ENCODE measurements at places on chromosomes 5 and 9. TPM values are rescaled to one million over a fixed set of nuclear protein-coding genes. Genes with fewer than 3 reads are reported as not detected.

Gene ECM2
- total RNA-seq = 13.5 TPM

GRCh38 chr9:124306098-124306735 is 48.5 kb downstream of the NEK6 start:
- DNase-seq = no peak

DNA sequence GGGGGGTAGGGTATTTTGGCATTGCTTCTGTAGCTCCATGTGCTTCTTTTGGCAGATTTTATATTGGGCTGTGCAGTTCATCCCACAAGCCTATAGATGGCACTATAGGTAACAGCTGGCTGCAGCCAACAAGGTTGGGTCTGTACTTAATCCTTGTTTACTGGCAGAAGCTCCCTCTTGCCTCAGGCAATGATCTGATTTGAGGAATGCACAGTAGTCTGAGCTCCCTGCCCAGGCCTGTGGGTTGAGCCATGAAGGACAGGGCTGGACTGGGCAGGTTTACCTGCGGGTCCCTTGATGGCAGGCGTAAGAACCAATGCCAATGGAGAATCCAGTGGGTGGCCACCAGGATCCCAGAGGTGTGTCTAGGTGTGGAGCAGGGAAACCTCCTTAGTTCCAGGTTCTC is 11.7 kb upstream of the OR1J2 start:
- DNase-seq = peak; percentile 16

DNA sequence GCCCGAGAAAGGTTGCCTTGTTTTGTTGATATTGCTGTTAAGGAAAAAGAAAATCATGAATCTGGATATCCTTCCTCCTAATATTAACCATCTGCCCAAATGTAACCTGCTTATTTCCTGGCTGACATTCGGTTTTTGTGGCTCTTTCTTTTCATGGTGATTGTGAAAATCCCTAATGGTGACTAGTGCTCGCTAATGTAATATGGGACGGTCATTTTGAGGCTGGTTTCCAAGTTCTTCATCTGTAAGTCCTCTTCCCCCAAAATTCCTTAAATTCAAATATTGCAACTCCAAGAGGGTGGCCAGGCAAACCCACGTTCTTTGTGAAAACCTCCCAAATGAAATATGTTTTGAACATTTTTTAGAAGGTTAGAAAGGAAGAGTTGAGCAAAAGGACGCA is 63.1 kb upstream of the MAMDC2 start:
- DNase-seq = no peak

GRCh38 chr9:70551396-70551795 is 136.9 kb upstream of the KLF9 start:
- DNase-seq = no peak

DNA sequence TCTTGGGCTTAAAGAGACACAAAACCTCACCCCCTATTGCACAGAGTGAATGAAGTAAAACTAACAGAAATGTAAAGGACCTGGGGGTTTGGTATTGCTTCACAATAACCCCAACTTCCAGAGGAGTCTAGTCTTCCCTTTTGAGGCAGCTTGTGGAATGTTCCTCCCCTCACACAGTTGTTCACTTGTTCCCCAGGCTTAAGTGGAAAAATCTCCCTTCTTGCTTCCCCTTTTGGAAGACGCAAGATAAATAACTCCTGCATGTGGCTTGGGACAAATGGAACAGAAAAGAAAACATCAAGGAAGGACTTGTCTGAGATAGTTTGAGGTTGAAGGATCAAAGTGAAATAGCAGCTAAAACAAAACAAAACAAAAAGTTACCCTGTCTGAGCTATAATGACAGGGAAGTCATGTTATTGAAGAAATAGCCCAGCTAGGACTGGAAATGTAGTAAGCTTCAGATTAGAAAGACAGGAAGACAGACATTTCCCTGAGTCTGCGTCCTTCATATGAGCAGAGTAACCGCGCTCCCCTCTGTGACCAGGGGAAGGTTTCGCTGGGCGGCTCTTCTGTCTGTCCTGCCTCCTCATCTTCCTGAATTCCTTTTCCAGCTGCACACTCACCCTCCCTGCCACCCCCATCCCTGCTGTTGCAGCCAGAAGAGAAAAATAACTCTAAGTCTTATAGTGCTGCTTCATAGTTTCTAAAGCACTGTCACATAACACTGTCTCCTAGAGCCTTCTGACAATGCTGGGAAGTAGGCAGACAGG is 8.8 kb downstream of the SPARC start:
- peak; percentile 60 for DNase-seq

GRCh38 chr9:133141833-133142595 is 21.0 kb upstream of the RALGDS start:
- DNase-seq = no peak

Gene OLFM1
- total RNA-seq = 3.6 TPM

Gene C7
- total RNA-seq = 32.3 TPM

DNA sequence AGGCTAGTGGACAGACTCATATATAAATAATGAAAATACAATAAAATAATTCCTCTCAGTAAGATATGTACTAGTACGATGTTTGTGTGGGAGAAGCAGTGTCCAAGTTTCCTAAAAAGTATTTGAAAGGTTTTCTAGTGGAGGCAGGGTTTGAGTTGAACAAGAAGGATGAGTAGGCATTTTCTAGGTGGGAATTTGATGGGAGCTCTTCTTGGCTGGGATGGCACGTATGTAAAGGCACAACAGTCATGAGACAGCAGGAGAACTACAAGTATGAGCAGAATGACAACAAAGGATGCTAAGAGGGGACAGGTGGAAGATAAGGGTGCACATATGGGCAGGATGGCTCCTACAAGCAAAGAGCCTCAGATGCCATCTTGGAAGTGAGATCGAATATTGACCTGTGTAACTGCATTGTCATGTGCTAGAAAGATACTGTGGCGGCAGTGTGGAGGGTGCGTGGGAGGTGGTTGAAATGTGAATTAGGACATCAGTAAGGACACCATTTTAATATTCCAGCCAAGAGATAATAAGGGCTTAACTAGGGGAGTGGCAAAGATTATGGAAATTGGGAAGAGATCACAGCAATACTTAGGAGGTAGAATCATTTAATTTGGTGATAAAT is 135.8 kb downstream of the RPS23 start:
- no peak for DNase-seq

- DNase-seq = no peak
These were observed 9.4 kb upstream of the TNFAIP8 start for GRCh38 chr5:119346394-119346793.

GRCh38 chr5:150694612-150695011 is 6.2 kb downstream of the RBM22 start:
- DNase-seq = no peak

DNA sequence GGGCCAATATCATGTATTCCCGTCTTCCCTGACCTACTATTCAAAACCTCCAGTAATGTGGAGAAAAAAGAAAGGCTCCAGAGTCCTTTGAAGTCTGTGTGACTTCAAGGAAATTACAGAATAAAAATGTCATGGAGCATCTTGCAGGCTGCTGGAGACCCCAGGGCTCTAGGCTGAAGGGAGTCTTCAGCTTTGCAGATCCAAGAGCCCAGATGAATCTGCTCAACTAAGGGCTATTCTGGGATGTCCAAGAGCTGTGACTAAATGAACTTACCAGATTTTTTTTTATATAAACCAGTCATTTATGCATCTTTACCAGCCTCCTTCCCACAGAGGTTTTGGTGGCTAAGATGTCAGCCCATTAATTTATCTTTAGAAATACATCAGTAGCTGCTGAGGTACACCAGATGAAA is 167.3 kb downstream of the MUSK start:
- DNase-seq = no peak

DNA sequence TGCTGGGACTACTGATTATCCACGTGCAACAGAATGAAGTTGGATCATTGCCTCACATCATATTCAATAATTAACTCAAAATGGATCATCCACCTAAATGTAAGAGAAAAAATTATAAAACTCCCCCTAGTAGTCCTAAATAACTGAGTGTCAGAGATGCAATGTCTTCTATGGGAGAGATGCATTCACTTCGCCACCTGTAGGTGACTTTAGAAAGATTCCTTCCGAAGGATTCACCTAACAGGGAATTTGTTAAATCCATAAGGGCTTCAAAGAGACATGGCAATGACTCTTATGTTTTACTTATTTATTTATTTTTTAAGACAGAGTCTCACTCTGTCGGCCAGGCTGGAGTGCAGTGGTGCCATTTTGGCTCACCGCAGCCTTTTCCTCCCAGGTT is 526.0 kb downstream of the MTRR start:
- peak; percentile 2 for DNase-seq

GRCh38 chr5:67166460-67167285 is 29.9 kb downstream of the CD180 start:
- DNase-seq = no peak

Gene TAF9
- 32.7 TPM for total RNA-seq

- DNase-seq = no peak
These were observed 120.4 kb upstream of the CPEB4 start for GRCh38 chr5:173767574-173768266.

DNA sequence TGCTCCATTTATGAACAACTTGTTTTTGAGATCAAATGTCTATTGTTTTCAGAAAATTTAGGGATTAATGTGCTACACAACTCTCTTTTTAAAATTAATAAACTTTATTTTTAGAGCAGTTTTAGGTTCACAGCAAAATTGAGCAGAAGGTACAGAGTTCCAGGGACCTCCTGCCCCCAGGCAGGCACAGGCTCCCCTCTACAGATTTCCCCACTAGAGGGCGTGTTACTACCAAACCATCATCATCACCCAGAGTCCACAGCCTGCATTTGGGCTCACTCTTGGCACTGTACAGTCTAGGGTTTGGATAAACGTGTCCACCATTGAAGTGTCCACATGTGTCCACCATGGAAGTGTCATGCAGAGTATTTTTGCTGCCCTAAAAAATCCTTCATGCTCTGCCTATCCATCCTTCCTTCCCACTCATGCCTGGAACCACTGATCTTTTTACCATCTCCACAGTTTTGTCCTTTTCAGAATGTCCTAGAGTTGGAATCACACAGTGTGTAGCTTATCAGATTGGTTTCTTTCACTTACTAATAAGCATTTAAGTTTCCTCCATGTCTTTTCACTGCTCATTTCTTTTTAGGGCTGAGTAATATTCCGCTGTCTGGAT is 61.7 kb downstream of the MRPL36 start:
- no peak for DNase-seq

DNA sequence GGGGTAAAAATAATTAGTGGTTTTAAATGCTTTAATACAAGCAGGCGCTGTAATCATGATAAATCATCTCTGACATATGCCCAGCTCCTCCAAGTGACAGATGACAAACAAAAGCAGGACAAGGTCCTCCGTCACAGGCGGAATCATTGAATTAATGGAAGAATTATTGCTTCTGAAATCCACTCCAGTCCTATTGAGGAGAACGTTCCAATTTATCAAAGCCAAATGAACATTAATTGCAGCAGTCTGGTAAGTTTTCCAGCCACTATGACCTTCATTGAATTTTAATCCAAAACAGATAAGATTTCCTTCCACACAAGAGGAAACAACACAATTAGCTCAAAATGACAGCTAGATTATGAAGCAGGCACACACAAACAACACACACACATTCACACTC is 136.8 kb downstream of the ASTN2 start:
- no peak for DNase-seq

Gene PCDHB9
- total RNA-seq = 1.9 TPM

- DNase-seq = no peak
These were observed 137.4 kb downstream of the CD180 start for GRCh38 chr5:67058998-67059743.

GRCh38 chr9:29648601-29649000 is 2075.3 kb upstream of the C9orf72 start:
- DNase-seq = peak; percentile 33
